ENCODE measurements at places on chromosomes 2 and 18.

DNA sequence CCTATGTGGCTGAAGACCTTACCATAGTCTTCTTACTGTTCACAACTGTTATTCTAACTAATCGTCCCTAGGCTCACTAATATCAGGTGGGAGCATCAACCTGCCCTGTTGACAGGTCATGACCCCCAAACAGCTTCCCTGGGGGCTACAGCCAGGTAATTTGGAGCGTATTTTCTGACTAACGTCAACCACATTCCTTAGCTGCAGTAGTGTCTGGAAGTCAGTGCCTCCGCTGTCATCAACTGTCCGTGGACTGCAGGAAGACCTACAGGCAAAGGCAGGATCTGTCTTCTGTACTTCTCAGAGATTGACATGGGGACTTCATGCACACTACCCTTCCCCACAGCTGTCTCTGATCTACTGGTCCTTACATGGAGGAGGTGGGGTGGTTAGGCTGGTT, 456.9 kb downstream of the BCL11A start:
- DNase-seq, result no peak

GRCh38 chr2:192137451-192137850, 57.3 kb downstream of the TMEFF2 start:
- DNase-seq, result no peak

- DNase-seq, result no peak
Measured at GRCh38 chr2:118058951-118059350, 29.3 kb upstream of the INSIG2 start.

DNA sequence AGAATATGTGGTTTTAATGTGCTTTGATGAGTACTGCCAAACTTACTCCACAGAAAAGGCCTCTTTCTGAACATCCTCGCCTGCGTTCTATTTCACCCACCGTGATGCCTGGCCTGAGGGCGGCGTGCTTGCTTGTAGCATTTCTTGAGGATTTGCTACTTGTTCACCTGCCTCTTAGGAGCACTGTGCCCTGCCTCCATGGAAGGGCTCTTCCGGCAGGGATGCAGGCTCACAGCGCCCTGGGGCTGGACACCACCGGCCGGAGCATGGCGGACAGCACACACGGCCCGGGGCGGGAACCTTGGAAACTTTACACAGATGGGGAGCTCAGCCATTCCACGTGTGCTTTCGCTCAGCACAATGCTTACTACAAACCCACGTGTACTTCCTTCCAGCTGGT, 37.1 kb downstream of the ANO7 start:
- DNase-seq, result no peak

- DNase-seq, result no peak
Measured at GRCh38 chr2:3051266-3051665, 326.4 kb downstream of the EIPR1 start.

- no peak for DNase-seq
Measured at GRCh38 chr2:194104687-194105086, 1552.3 kb upstream of the SLC39A10 start.

- DNase-seq, result no peak
Measured at GRCh38 chr2:236167297-236168109, 683 bp downstream of the GBX2 start.

GRCh38 chr2:135093670-135094330, 41.7 kb downstream of the RAB3GAP1 start:
- DNase-seq, result no peak

DNA sequence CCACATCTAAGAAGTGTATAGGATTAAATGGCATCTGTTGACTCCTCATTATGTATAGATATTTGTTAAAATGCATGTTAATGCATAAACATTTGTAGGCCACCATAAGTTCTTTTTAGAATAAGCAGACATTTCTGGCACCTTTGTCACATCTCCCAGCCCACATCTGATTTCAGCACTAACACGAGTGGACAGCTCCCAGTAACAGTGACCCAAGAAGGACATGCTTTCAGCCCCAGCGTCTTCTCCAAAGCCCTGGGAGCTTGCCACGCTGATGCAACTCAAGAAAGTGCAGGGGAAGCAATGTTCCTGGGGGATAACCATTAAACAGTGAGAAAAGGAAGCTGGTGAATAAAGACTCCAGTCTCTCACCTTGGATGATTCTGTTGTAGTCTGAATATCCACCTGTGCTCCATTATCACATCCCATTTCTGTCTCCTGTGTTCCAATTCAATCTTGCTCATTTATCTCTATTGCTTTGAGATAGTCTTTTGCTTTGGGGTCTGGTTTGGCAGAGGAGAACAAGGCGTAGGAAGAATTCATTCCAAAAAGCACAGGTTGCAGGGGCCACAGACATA, 182.6 kb upstream of the THSD7B start:
- peak; percentile 53 for DNase-seq

DNA sequence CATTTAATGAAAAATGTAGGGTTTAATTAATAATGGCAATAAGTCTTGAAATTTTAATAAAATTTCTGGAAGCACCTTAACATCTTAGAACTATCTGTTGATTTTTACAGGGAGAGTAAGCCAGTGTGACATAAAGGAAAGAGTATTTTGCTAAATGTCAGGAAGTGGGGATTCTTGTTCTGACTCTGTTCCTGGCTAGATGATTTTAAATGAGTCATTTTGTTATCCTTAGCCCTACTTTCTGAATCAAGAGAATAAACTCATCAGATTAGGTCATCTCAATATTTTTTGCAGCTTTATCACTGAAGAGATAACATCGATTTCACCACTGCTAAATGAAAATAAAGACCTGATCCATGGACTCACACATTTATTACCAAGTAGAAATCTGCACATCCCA, 377.5 kb upstream of the CYRIA start:
- DNase-seq, result no peak

DNA sequence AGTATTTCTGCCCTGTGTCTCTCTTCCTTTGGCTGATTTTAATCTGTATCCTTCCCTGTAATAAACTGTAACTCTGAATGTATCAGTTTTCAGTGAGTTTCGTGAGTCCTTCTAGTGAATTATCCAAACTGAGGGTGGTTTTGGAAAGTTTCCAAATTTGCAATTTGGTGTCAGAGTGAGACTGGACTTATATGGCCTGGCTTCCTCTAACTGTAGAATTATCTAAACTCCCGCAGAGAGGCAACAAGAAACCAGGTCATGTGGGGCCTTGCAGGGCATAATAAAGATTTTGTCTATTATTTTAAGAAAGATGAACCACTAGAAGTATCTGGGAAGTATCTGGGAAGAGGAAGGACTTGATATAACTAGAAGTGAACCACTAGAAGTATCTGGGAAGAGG, 95.3 kb upstream of the RNF152 start:
- no peak for DNase-seq

DNA sequence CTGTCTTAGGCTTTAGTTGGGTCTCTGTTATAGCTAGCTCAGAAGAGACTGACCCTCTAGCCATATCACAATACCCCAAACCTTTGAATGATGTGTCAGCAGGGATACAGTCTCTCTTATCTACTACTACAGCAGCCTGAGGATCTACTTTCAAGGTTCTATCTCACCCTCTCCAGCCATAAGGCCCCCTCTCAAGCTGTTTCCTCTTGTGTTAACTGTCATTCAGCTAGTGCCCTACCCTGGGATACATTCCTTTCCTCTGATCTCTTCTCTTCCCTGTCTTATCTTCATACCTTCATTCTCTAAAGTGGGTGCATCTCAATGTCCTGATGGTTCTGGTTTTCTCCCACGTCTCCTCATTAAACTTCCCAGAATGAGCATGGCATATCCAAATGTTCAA, 434.7 kb downstream of the NRXN1 start:
- no peak for DNase-seq

DNA sequence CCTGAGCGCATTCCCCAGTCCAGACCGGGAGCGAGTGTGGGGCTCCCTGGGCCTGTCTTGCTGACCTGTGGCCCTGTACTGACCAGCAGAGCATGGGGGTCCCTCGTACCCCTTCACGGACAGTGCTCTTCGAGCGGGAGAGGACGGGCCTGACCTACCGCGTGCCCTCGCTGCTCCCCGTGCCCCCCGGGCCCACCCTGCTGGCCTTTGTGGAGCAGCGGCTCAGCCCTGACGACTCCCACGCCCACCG, 5.3 kb downstream of the NEU4 start:
- DNase-seq, result no peak

- no peak for DNase-seq
Measured at GRCh38 chr2:135473567-135473966, 57.5 kb downstream of the ZRANB3 start.

DNA sequence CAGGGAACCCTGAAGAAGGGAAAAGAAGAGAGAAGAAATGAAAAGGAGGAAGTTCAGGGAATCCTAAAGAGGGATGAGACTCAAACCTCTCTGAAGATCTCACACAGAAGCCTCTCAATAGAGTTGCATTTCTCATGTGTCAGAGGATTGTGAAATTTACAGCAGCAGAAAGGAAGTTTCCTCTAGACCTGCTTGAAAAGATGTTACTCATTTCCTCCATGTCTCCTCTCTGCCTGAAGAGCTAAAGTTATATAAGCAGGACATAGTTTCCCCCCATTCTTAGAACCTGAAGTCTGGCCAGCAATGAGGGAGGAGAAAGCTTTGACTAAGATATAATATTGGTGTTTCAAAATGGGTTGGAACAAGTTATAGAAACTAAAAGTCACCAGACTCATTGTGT, 1155.6 kb downstream of the LRP1B start:
- DNase-seq, result no peak

DNA sequence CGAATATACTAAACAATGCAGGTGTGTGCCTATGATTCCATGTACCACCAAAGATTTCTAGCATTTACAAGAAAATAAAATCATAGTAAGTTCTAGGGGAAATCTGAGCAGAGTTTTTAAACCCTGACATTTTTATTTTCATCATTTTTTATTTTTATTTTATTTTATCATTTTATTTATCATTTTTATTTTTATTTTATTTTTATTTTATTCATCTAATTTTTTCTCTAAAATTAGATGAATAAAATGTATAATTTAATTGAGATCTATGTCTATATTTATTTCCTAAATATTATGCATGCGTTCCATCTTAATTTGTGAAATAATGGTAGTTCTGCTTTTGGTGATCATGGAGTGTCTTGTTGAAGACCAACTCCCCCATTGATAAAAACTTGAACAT, 257.6 kb upstream of the DOK6 start:
- DNase-seq, result no peak

- DNase-seq, result peak; percentile 21
Measured at GRCh38 chr2:231104115-231104713, 20.6 kb downstream of the HTR2B start.

DNA sequence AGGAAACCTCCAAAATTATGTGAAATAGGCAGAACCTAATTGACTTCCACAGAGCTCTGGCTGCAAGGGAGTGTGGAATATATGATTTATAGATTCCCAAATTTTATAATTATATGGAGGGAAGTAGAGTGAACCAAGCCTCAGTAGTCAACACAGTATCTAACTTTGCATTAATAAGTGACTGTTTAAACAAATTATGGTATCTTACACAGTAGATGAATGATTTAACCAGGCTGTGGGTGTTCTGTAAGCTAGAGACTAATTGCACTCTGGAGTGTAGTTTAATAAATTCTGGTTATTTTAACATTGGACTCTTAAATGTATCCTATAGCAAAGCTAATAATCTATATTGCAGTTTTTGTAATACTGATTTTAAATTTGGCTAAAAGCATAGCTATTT, 183.5 kb downstream of the KIAA1328 start:
- no peak for DNase-seq

DNA sequence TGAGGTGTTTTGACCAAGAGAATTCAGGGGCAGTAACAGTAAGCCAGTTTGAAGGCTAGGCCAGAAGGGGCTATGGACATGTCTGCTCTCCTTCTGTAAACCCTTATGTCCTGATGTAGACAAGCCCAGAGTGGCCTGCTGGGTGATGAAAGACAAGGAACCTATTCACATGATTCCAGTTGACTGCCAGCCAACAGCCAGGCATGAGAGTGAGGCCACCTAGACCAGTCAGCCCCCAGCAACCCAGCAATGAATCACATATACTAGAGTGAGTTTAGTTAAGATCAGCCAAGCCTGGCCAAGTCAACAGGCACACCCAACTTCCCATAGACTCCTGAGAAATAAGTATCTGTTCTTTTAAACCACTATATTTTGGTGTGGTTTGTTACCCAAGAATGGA, 1889.7 kb upstream of the CELF4 start:
- DNase-seq, result no peak

DNA sequence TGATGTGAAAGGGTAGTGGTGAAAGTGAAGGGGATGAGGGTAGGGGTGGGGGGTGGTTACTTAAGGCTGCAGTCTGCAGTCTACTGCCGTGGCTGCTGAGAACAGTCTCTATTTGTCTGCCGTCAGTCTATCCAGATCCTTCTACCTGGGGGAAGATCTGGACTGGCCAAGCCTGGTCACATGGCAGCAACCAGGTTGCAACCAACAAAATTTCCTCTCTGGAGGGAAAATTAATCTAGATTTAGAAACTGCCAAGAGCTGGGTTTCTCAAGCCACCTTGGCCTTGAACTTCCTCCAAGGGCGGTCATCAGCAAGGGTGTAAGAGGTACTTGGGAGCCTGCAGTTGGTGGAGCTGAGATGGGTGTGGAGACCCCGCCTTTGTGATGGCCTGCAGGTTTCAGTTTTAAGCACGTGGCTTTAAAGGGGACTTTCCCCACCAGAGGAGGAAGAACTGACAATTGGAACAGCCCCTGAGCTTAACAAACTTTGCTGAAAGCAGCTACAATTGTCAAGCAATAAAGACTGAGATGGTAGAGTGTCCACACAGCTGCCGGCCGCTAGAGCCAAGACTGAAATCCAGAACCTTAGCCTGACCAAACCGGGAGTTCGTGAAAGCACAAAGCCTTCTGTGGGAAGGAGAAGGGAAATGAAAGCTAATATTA, 31.4 kb upstream of the KCMF1 start:
- no peak for DNase-seq

GRCh38 chr2:207790898-207791297, 21.2 kb upstream of the FZD5 start:
- no peak for DNase-seq

All from progenitor cell of endocrine pancreas (in vitro differentiated cells).